ENCODE measurements at places on chromosomes 2 and 18.
A peak's percentile ranks its signal among the peaks of the same experiment; 100 is the strongest.

GRCh38 chr2:221064058-221064854, 507.8 kb downstream of the EPHA4 start:
- DNase-seq, result no peak

DNA sequence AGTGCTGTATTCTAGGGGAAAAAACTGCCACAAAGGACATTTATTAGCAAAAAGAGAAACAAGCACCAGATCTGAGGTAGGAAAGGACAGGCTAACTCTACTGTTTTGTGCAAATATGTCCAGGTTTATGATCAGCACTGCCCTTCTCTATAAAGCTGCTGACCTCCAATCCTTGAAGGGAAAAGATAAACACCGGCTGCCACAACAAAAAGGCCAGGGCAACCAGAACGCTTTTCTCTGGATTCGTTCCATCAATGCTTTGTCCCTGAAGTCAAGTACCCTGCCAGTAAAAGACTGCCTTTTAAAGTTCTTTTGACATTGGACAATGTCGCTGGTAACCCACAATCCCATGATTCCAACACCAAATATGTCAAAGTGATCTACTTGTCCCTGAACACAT, 21.0 kb downstream of the SMAD2 start:
- DNase-seq, result no peak

- no peak for DNase-seq
Observed at GRCh38 chr2:501130-501529, 176.1 kb downstream of the TMEM18 start.

- DNase-seq, result no peak
Observed at GRCh38 chr2:128727404-128727803, 408.7 kb upstream of the HS6ST1 start.

DNA sequence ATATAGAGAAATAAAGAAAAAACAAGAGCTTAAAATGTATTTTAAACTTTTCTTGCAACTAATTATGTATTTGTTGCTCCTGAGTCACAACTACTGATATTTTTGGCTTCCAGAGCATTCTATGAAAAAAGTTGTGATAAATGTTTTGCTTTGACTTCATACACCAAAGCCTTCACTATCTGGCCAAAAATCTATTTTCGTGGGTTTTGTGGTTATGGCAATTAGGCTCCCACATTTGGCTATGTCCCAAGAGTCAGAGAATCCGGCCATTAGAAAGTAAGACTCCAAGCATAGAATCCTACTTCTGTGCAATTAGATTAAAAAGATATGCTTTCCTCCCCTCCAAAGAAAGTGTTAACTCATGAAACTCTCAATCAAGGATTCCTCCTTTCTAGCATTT, 1456.1 kb upstream of the ACVR2A start:
- DNase-seq, result no peak

DNA sequence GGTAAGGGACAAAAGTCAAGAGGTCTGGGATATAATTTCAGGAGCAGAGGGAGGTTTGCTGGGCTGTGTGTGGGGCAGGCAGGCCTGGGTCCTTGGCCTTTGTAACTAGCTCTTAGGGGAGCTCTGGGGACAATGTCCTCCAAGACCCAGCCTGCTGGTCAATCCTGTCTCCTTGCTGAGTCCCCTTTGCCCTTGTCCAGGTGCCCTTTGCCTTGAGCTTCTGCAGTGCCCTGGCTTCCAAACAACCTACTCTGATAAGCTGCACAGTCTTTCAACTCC, 30.0 kb upstream of the REEP1 start:
- no peak for DNase-seq

DNA sequence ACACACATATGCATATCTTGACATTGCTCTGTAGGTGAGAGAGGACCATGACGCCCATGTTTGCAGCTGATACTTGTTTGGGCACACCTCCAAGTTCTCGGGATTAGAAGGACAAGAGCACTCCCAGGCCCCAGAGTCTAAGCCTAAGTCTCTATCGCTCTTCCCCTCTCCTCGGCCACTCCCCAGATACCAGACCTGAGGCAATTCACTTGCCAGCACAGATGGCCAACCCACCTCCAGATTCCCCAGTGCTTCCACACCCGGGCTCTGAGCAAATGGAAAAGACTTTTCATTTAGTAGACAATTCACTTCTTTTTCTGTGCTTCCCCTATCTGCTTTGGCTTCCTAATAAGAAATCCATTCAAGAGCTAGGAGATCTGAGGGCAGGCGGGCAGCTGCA, 32.9 kb downstream of the EHD3 start:
- no peak for DNase-seq

DNA sequence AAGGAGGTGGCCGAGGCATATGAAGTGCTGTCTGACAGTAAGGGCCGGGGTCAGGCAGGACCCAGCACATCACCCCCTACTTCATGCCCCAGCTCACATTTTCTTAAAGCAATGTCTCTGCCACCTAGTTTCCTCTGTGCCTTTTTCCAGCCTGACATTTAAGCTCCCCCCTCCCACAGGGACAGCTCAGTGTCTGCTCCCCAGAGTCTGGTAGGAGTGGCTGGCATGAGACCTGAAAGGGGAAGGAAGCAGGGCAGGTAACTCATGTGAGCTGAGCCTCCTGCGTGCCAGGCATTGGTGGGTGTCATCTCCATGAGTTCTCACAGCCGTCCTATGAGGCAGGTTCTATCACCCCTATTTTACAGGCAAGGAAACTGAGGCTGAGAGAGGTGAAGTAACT, 1.5 kb downstream of the DNAJB2 start:
- no peak for DNase-seq

- DNase-seq, result no peak
Observed at GRCh38 chr18:58761241-58761969, 90.1 kb downstream of the MALT1 start.

DNA sequence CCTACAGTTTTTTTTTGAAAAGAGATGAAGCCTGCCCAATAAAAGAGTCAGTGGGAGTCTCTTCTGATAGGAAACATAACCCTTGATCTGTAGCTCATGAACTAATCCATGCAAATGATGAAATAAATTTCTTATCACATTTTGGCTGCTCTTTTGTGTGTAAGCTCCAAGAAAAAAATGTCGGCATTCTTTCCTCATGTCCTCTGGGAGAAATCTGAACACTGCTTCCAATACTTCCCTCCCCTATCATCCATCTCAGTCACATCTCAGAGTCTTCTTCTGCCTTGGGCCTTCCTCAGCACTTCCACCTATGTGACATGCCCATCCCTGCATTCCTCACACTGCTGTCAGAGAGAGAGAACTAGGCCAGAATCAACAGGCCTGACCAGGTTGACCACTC, 395.7 kb upstream of the ST6GAL2 start:
- no peak for DNase-seq

DNA sequence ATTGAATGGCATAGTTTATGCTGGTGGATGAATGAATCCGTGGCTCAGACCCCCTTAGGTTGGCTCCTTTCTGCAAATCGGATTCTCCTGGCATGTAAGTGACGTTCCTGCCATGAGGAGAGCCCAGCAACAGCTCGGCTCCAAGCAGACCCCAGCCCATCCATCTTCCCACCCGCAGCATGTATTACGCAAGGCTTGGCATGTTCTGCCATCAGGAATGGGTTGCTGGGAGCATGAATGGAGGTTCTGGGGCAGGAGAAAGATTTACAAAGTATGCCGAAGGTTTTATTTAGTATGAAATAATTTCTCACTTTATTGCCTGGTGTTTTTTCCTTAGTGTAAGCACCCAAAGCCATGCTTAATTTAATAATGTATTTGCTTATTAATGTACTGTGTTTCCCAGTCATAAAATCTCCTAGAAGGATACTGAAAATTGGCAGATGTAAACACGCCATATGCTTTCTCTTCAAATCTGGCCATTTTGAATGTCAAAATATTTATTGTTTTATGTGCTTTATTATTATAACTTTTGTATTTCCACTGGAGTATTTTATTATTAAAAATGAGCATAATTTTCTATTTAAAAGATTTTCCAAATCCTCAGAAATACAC, 128.5 kb downstream of the ACKR3 start:
- DNase-seq, result no peak

DNA sequence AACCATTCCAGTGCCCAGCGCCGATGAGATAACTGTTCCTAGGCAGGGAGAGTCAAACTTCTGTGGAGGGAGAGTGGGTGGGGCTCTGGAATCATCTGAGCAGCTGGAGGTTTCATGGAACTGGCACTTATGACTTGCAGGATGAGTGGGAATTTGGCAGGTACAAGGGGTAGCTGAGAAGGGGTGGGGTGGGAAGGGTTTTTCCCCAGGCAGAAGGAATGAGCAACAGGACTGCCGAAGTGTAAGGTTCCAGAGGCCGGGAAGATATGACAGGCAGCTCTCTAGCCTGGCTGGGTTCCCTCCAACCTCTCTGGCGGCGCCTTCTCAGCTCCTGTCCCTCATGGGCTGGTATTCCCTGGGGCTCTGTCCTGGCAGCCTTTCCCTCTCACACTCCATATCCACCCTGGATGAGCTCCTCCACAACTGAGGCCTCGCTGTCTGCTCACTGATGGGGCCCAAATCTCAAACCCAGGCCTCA, 2.5 kb upstream of the TET3 start:
- DNase-seq, result no peak

DNA sequence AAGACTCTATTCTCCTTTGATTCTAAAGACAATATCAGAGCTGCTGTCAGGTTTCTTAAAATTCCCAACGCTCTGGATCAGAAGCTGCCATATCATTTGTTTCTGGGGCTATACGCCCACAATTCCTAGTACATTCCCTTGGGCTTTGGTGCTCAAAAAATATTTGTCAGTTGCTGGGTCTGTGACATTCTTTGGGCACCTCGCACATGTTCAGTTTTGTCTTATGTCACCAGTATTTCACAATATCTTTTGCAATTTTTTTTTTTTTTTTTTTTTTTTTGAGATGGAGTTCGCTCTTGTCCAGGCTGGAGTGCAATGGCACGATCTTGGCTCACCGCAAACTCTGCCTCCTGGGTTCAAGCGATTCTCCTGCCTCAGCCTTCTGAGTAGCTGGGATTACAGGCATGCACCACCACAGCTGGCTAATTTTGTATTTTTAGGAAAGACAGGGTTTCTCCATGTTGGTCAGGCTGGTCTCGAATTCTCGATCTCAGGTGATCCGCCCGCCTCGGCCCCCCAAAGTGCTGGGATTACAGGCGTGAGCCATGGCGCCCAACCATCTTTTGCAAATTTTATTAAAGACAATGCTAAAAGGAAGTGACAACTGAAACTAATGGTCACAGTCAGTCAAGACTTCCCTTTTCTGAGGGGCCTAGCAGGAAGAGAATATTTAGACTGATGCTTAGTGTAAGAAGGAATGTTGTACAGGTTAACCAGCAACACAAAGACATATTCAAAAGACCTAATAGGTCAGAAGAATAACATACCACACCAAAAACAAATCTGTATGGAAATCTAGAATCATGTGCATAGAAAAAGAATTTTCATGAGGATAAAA, 6.8 kb downstream of the ZNF397 start:
- no peak for DNase-seq

DNA sequence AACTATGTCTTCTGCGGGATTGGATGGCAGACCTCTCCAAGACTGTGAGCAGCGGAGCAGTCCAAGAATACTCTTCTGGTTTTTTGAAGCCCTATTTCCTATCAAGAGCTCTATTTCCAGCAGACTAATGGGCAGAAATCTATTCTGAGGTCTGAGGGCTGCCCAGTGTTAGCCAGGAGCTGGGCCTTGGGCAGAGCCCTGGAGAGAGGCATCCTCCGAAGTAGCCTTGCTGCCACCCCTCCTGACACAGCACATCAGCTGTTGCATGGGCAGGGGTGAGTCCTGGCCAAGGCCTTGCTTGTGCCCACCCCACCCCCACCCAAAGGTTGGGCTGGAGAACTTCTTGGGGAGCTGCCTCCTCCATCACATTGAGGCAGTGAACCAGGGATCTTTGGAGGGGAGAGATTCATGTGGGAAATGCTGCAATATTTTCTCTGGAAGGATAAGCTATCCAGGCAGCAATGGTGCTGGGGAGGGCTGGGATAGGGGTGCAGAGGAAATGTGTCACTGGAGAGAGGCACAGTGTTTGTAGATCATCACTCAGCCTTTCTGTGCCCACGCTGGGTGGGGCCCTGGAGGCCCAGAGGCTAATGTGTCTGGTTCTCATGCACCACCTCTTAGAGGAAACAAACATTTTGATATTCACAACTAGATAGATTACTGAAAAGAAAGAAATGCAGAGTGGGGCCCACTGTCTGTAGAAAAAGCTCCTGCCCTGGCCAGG, 104.7 kb downstream of the VSNL1 start:
- DNase-seq, result no peak

DNA sequence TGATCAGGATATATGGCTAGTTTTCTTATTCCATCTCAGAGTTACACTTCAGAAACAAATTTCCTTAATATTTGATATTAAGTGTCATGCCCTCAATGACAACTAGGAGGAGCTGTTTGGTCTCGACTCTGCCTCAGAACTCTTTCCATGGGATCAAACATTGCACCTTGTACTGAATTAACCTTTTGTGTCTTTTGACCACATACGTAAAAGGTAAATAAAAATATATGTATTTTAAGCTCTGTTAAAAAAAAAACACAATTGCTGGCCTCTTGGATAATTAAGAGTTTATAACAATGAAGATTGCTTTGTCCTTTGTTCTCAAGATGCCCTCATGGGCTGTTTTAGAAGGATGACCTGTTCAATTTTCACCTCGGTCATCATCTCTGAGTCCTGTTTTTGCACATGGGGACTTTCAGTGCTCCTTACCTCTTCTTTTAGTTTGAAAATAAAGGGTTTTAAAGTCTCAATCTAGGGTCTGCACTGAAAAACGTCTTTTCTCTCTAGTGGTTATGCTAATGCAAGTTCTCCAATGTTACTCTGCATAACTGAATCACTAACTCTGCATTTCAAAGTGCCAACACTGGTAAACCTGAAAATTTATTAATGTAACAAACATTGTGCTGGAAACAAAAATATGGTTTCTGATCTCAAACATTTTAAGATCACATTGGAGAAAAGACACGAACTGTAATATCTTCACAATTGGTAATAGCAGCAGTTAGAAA, 18.8 kb upstream of the FN1 start:
- DNase-seq, result peak; percentile 24

GRCh38 chr2:48723129-48723528, 32.4 kb downstream of the LHCGR start:
- no peak for DNase-seq

GRCh38 chr2:42196403-42197267, 27.5 kb downstream of the EML4 start:
- peak; percentile 18 for DNase-seq

- no peak for DNase-seq
Observed at GRCh38 chr2:144454466-144455287, 65.2 kb downstream of the ZEB2 start.

DNA sequence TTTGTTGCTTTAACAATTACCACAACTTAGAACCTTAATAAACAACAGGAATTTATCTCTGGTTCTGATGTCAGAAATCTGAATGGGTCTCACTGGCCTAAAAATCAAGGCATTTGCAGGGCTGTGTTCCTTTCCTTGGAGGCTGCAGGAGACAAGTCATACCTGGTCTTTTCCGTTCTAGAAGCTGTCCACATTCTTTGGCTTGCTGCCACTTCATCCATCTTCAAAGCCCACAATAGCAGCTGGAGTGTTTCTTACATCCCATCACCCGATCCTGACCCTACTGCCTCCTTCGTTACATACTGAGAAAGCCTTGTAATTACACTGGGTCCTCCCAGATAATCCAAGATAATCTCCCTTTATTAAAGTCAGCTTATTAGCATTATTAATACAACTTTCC, 18.1 kb downstream of the NETO1 start:
- no peak for DNase-seq

Data from Jurkat, Clone E6-1 (cell line).